ENCODE measurements at places on chromosomes 2 and 18.

DNA sequence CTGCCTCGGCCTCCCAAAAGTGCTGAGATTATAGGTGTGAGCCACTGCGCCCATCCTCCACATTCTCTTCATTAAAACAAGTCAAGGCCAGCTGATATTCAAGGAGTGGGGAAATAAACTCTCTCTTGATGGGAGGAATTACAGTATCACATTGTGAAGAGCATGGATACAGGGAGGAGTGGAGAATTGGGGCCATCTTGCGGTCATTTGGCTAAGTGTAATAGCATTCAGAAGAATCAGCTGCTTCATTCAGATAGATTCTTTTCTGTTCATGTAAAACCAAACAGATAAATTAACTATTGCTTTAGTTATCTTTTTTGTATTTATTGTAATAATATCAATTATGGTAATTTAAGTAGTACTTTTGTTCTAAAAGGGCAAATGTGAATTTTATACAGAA lies 156.3 kb downstream of the UBR3 start:
- peak; percentile 31 for DNase-seq

GRCh38 chr2:129754421-129754820 lies 225.0 kb upstream of the RAB6C start:
- DNase-seq: no peak

- peak; percentile 49 for DNase-seq
Measured at GRCh38 chr2:216696751-216697560, 1.6 kb upstream of the IGFBP5 start.

DNA sequence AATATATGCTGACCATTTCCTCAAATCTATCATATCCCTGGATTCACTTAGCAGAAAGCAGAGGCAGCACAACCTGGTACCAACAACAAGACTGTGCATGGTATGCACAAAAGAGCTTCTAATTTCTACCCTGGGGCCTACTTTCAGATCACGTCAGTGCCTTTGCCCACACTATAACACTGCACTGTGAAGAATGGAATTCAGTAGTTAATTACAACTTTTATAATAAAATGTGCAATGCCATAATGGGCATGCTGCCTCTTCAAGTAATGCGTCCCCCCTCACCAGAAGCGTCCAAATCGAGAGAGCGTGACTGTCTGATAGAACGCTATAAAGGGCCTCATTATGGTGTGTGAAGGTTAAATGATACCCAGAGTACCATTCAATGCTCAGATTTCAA lies 328.1 kb upstream of the PKDCC start:
- DNase-seq: no peak

DNA sequence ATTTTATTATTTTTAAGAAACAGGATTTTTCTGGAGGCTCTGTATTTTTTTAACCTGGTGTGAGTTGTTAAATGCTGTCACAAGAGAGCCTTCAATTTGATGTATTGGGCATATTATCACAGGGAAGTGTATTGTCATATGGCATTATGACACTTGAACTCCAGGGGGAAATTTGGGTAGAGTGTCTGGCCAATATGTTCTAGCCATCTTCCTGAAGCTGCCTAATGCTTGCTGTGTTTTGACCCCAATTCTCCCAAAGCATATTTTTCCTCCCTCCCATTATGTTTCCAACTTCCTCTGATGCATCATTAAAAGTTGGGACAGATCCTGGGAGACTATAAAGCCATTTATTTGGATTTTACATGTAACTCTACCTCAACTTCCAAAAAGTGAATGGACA lies 214.1 kb upstream of the SESTD1 start:
- DNase-seq: no peak

- DNase-seq: no peak
Measured at GRCh38 chr2:230711224-230711623, 1.4 kb upstream of the CAB39 start.

- DNase-seq: no peak
Measured at GRCh38 chr2:240998706-240998994, 232 bp downstream of the SNED1 start.

DNA sequence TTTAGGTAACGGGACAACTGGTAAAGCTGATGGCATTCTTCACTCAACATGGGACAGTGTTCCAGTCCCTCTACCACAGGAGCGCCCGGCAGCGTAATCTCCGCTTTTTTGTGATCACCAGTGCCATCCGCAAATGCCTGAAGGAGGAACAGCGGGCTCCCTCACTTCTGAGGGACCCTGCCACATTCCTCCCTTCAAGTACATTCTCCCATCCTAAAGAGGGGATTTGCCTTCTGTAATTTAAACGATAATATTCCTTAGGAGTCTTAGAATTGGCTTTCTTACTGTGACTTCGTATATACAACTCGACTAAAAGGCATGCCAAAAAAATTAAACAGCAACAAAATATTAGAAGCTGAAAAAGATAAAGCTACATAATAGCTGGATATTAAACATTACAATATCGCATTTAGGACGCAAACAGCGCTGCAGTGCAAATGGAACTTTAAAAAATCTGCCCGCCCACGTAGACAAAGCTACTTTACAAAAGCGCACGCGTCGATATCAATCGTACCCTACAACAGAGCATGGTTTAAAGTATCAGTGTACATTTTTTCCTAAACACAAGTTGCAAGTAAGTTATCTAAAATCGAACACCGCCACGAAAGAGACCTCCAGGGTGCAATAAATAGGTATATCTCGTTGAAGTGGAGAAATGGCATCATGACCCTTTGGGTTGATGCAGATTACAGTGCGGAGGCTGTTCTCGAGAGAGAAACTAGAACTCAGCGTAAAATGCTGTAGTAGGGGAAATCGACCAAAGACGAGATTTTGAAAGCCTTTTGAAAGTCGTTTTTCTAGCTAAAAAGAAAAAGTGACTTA lies 2.3 kb upstream of the VSNL1 start:
- DNase-seq: peak; percentile 23

- peak; percentile 61 for DNase-seq
Measured at GRCh38 chr2:222959358-222959757, 92.6 kb upstream of the KCNE4 start.

- peak; percentile 6 for DNase-seq
Measured at GRCh38 chr2:239035361-239035814, 187.5 kb downstream of the TWIST2 start.

GRCh38 chr2:42169874-42170521 lies 845 bp downstream of the EML4 start:
- DNase-seq: no peak

DNA sequence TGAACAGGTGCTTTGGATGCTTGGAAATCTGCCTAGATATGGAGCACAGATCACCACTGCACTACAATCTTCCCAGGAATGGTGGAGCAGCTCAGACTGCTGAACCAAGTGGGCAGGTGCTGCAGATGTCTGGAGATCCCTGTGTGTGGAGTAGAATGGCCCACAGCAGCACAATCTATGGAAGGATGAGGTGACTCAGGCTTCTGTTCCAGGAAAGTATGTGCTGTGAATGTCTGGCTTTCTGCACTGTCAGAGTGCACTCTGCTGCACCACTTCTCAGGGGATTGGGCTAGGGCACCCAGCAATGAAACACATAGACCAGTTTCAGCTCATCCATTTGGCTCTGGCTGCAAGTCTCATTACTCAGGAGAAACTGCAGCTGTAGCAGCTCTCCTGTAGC lies 865.4 kb upstream of the NXPH2 start:
- no peak for DNase-seq

GRCh38 chr2:129428086-129428660 lies 551.3 kb upstream of the RAB6C start:
- no peak for DNase-seq

GRCh38 chr2:46134531-46135227 lies 162.5 kb upstream of the EPAS1 start:
- DNase-seq: peak; percentile 71

GRCh38 chr2:37679072-37679695 lies 7.7 kb upstream of the CDC42EP3 start:
- DNase-seq: no peak

- DNase-seq: no peak
Measured at GRCh38 chr2:4445821-4446220, 742.4 kb downstream of the DCDC2C start.

DNA sequence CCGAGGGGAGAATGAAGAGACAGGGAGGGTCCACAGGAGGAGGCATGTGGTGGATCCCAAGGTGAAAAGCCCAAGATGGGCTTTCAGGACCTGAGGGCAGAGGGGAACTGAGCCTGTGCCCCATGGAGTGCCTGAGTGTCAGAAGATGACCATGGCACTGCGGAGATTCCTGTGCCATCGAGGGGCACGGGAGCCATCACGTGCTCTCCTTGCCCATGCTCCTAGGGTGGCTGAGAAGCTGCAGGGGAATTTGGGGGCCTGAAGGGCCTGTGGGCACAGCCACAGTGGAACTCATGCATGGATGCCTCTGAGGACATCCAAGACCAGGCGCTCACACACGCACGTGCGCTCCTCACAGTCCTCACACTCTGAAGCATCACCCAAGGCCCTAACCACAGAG lies 56.1 kb upstream of the GLI2 start:
- no peak for DNase-seq

- no peak for DNase-seq
Measured at GRCh38 chr2:203646266-203646864, 60.1 kb upstream of the CD28 start.

DNA sequence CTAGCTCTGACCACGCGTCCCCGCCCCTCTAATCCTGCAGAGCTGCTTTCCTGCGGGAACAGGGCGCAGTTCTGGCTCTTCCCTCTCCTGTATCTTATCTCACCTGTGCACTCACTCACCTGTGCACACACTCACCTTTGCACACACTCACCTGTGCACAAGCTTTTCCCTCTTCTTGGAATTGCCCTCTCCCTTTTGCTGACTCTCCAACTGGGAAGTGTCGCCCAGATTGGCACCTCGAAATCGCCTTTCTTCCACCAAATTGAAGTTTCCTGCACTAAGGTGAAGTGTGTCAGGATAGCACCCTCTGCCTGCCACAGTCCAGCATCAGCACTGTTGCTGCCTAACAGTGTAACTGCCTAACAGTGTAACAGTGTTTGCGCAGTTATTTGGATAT lies 566 bp upstream of the CMPK2 start:
- DNase-seq: peak; percentile 24

DNA sequence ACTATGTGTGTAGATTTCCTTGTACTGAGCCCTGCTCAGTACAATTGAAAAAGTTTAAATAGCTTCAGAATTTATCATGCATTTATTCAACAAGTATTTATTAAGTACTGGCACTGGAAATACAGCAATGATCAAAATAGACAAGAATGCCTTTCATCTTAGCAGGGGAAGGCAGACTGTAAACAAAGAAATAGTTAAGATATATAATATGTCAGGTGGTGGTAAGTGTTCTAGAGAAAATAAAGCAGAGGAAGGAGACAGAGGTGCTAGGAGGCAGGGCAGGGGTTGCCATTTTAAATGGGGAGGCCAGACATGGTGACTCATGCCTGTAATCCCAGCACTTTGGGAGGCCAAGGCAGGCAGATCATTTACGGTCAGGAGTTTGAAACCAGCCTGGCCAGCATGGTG lies 13.6 kb upstream of the LIPG start:
- peak; percentile 51 for DNase-seq

DNA sequence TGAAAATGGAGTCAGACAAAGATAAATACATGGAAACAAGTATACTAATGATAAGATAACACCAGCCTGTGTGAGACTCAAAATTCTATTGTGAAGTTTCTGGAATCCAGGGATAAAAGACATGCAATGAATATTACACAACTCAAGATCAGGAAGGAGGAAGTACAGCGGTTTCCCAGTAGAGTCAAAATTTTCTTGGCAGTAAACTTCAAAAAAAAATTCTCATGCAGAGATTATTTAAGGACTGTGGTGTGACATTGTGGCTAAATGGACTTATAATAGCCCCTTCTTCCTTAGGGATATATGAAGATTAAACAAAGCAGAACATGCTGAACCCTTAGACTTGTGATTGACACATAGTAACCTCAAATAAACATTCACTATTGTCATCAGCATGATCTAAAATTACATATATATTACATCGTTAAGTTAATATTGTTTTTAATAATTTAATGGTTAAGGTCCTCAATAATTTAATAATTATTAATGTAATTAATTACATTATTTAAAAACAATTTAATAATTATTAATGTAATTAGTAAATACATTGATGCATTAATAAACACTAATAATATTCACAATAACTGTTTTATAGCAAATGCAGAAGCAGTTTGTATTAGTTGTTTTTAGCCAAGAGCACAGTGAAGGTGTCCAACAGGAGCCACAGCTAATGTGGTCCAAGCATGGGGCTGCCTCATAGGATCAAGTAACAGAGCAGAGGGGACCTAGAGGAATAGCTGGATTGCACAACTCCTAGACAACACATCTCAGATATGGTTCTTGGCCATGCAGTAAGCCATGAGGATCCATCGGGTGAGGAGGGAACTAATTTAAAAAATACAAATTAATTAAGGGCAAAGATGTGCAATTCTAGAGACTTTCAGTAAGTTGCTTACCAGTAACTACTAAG lies 77.3 kb downstream of the POLE4 start:
- DNase-seq: peak; percentile 17

DNA sequence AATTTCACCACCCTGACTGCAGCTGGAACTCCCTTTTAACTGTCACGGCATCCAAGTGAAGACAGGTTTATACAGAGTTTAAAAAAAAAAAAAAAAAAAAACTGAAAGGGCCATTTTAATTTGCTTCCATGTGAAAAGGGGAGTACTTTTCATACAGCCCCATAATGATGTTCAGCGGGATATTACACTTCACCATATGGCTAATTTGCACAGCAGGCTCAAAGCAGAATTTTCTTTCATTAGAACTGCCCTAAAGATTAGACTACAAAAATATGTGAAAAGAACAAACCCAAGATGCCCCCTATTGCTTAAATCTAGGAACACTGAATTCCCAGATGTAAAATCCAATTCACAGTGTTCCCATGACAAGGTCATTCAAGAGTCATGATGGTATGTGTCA lies 301.8 kb downstream of the EXOC6B start:
- no peak for DNase-seq

GRCh38 chr18:25047983-25048382 lies 304.0 kb downstream of the ZNF521 start:
- DNase-seq: no peak

GRCh38 chr2:104976603-104977120 lies 61.2 kb upstream of the MRPS9 start:
- no peak for DNase-seq

DNA sequence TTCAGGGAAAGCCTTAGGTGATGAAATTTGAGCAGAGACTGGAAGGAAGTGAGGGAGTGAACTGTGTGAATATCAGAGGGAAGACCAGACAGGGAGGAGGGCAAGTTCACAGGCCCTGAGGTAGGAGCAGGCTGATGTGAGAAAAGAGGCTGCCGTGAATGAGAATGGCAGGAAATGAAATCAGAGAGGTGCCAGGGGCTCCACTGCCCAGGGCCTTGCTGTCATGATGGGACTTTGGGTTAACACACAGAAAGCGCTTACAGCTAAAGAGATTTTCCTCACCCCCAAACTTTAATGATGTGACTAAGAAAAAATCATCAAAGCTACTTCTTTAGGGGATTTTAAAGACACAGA lies 53.8 kb downstream of the MARCHF4 start:
- DNase-seq: no peak

GRCh38 chr2:104702031-104702850 lies 151.7 kb upstream of the POU3F3 start:
- DNase-seq: no peak

All from fibroblast of mammary gland (primary cell).